NCI-H187 (cell line): ENCODE measurements at places on chromosomes 13 and 19.
A peak's percentile ranks its signal among the peaks of the same experiment; 100 is the strongest.

GRCh38 chr19:19034204-19034624 lies 811 bp downstream of the ARMC6 start:
- peak; percentile 15 for DNase-seq

GRCh38 chr19:14187561-14187960 lies 18.4 kb downstream of the ADGRL1 start:
- DNase-seq, result no peak

GRCh38 chr13:49022472-49023144 lies 46.9 kb downstream of the FNDC3A start:
- no peak for DNase-seq

- no peak for DNase-seq
These were observed 107.0 kb downstream of the KL start for GRCh38 chr13:33123066-33123859.

- no peak for DNase-seq
These were observed 1.7 kb downstream of the PTOV1 start for GRCh38 chr19:49852631-49853126.

GRCh38 chr13:66409542-66409941 lies 820.6 kb downstream of the PCDH9 start:
- no peak for DNase-seq

GRCh38 chr19:57682226-57682766 lies 519 bp downstream of the ZNF551 start:
- DNase-seq, result no peak
